ENCODE measurements at places on chromosomes 11 and 22. TPM values are rescaled to one million over a fixed set of nuclear protein-coding genes. Genes with fewer than 3 reads are reported as not detected.

TENM4 gene
- 4.6 TPM for polyA plus RNA-seq

OR8D1 gene
- polyA plus RNA-seq, result not detected

MS4A15 gene
- polyA plus RNA-seq, result not detected

- H3K27me3 ChIP-seq, result peaks cover 2% of the 10 kb centered on the region
- no peak overlapping the region for H3K4me3 ChIP-seq
- H3K4me1 ChIP-seq, result peaks cover 32% of the 10 kb centered on the region
- H3K27ac ChIP-seq, result no peak overlapping the region
Measured at GRCh38 chr11:119373921-119374631, 7.4 kb downstream of the USP2 start.

- DNase-seq, result no peak
- no peaks in the 10 kb centered on the region for H3K4me1 ChIP-seq
- no peak overlapping the region for H3K27ac ChIP-seq
- H3K4me3 ChIP-seq, result no peak overlapping the region
Measured at GRCh38 chr22:49608660-49609059, 219.0 kb downstream of the BRD1 start.

GRCh38 chr11:518463-519202 lies 11.6 kb upstream of the RNH1 start:
- no peaks in the 10 kb centered on the region for H3K27me3 ChIP-seq
- peak overlapping the region; percentile 6 for H3K4me3 ChIP-seq
- peak overlapping the region; percentile 61 for H3K27ac ChIP-seq
- peaks cover 2% of the 10 kb centered on the region for H3K4me1 ChIP-seq

DNA sequence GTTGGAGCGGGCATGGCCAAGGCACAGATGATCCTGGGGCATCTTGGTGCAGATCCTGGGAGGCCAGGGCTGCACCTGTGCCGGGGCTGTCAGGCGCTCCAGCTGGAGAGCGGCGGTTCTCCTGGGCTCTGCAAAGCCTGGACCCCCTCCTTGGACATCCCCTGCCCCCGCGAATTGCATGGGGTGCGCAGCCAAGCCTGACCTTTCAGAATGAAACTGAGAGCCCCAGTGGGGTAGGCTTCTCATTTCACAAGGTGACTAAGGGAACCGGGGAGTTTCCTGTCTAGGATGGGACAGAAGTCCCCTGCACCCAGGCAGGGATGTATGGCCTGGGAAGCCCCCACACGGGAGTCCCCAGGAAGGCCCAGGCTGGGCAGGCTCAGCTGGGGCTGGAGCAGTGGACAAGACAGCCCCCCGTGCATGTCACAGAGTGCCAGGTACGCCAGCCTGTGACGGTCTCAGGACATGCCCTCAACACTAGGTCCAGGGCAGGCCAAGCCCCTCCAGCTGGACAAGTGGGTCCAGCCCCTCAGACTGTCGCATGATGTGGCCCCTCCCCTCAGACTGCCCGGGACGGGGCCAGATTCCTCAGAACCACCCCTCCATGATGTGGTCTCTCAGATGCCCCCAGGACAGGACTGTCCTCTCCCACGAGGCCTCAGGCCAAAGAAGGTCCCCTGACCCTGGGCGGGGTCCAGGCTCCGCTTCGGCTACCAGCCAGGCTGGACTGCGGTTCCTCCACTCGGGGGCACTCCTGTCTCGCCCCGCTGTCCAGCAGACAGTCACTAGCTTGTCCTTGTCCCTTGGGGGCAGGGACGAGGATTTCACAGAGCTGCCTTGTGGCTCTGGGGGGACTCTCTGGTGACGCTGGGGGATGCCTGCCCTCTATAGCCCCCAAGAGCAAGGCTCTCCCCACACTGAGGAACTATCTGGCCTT lies 2.3 kb downstream of the LSP1 start:
- no peak overlapping the region for H3K27ac ChIP-seq
- H3K4me1 ChIP-seq, result no peaks in the 10 kb centered on the region
- H3K36me3 ChIP-seq, result no peaks in the 10 kb centered on the region
- no peak for DNase-seq
- H3K27me3 ChIP-seq, result no peaks in the 10 kb centered on the region

DNA sequence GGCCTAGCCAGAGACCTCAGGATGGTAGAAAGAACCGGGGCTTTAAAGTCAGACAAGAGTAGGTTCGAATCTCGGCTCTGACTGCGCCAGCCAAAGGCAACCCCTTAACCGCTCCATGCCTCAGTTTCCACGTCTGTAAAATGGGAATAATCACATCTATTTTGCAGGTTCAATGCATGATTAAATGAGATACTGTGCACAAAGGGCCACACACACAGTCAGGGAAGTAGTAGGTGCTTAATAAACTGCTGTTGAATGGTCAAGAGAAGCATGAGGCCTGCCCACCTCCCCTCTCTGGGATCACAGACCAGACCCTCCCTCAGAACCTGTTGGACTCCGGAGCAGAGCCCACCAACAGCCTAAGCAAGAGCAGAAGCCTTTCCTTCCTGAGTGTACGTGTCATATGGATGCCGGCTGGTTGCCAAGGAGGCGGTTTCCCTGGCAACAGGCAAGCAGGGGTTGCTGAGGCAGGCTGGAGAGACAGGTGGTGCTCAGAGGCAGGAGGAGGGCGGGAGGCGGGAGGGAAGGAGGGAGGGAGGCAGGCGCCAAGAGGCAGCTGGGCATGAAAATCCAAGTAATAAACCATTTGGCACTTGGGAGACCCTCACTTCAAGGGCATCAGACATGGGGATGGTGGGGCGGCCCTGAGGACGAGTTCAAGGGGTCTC lies 43.9 kb downstream of the NFAM1 start:
- H3K36me3 ChIP-seq, result no peaks in the 10 kb centered on the region
- H3K4me3 ChIP-seq, result no peak overlapping the region
- no peak for DNase-seq

- no peaks in the 10 kb centered on the region for H3K27me3 ChIP-seq
- DNase-seq, result no peak
- H3K4me3 ChIP-seq, result no peak overlapping the region
- H3K27ac ChIP-seq, result no peak overlapping the region
Measured at GRCh38 chr11:47361419-47361818, 8.9 kb upstream of the MYBPC3 start.
